H9 (cell line): ENCODE measurements at places on chromosomes 5 and 9. TPM values are rescaled to one million over a fixed set of nuclear protein-coding genes. Genes with fewer than 3 reads are reported as not detected.
A peak's percentile ranks its signal among the peaks of the same experiment; 100 is the strongest.

The ADGRD2 gene
- total RNA-seq = 1.2 and 1.5 TPM in 2 replicates

The ANGPTL2 gene
- total RNA-seq = 4.8 and 5.1 TPM in 2 replicates

DNA sequence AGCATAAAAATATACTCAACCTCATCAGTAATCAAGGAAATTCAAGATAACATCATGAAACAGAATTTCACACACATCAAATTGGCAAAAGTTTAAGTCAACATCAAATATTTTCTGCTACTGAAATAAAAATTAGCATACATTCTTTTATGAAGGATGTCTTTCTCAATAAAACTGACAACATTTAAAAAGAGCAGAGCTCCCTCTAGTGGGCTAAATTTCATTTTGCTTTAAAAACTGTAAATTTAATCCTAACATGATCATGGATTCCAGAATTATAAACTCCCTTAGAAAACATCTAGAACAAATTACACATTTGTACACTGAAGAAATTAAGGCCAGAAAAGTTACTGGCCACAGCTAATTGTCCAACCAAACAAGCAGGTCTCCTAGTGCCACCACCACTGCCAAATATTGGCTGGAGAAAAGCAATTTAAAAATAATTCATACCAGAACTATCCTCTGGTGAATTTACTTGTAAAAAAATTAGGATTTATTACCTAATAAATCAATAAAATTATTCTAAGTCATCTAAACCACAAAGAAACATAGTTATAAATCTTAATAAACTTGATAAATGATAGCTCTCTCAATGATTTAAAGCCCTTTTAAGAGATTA is 31.2 kb downstream of the DEPDC1B start:
- DNase-seq = no peak

The RELL2 gene
- total RNA-seq = 9.8 and 11.1 TPM in 2 replicates

The PRRX2 gene
- 3.9 and 4.2 TPM in 2 replicates for total RNA-seq

GRCh38 chr9:78033870-78034269 is 2.3 kb upstream of the GNAQ start:
- no peak for DNase-seq

GRCh38 chr5:1138445-1139245 is 26.8 kb upstream of the SLC12A7 start:
- DNase-seq = no peak

DNA sequence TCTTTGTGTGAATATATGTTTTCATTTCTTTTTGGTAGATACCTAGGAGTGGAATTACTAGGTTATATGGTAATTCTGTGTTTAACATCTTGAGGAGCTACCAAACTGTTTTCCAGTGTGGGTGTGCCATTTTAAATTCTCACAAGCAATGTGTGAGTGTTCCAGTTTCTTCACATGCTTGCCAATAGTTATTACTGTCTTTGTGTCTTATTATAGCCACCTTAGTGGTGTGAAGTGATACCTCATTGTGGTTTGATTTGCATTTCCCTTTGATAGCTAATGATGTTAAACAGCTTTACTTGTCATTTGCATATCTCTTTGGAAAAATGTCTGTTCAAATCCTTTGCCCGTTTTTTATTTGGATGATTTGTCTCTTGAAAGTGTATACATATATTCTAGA is 513.0 kb downstream of the TMEM38B start:
- DNase-seq = no peak

DNA sequence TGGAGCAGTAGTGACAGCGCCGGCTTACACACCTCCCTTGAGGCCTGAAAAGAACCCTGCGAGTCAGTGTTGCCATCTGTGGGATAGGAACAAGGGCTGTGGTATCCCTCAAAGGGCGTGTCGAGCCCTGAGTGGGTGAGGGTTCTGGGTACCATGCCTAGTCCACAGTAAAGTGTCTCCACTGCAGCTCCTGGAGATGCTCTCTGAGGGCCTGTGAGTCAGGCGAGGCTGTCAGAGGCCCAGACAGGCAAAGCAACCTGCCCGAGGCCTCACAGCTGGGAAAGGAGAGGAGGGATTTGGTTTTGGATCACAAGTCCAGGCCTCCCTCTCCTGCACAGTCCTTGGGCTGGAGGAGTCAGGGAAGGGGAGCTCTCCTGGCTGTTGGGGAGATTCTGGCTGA is 6.1 kb downstream of the PRRX2 start:
- no peak for DNase-seq

DNA sequence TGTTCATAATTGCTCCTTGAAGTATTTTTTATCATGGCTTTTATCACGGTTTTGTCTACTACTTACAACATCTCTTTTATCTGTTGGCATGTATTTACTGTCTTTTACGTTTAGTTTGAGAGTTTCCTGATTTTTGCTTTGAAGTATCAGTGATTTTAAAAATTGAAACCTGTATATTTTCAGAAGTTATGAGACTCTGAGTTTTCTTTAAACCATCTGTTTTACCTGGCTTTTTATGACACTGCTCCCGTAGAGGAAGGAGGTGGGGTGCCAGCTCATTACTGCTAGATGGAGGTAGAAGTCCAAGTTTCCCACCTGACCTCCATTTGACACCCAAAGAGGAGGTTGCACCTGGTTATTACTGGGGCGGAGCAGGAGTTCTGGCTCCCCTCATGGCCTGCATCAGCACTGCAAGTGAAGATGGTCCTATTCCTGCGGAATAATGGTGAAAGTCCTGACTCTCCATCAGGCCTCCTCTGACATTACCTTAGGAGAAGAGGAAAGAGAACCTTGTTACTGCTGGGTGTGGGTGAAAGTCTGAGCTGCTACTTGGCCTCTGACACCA is 10.0 kb upstream of the ZNF131 start:
- peak; percentile 59 for DNase-seq

The TCF7 gene
- 17.2 and 18.2 TPM in 2 replicates for total RNA-seq

DNA sequence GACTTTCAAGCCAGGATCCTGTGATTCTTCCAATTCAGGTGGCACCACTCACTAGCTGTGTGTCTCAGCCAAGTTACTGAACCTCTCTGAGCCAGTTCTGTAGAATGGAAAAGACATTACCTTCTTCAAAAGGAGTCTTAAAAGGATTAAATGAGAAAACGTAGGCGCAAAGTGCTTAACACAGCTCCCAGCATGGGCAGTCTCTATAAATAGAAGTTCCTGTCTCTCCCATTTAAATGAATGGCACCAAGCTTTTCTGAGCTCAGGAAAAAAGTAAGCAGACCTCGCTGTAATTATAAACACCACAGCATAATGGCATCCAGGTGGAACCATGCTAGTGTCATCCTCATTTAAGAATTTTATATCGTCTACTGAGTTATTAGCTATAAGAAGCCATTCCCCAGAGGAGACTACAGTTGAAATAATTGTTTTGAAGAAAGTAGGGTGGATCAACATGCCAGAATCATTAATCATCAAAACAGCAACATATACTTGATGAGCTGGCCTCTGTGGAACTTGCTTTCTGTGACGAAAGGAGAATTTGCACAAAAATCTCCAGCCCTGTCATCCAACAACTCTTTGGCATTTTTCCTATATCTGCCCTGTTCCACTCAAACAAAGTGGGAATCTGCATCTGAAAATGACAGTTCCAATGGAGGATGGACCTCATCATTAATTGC is 188.9 kb downstream of the SPOCK1 start:
- DNase-seq = no peak

DNA sequence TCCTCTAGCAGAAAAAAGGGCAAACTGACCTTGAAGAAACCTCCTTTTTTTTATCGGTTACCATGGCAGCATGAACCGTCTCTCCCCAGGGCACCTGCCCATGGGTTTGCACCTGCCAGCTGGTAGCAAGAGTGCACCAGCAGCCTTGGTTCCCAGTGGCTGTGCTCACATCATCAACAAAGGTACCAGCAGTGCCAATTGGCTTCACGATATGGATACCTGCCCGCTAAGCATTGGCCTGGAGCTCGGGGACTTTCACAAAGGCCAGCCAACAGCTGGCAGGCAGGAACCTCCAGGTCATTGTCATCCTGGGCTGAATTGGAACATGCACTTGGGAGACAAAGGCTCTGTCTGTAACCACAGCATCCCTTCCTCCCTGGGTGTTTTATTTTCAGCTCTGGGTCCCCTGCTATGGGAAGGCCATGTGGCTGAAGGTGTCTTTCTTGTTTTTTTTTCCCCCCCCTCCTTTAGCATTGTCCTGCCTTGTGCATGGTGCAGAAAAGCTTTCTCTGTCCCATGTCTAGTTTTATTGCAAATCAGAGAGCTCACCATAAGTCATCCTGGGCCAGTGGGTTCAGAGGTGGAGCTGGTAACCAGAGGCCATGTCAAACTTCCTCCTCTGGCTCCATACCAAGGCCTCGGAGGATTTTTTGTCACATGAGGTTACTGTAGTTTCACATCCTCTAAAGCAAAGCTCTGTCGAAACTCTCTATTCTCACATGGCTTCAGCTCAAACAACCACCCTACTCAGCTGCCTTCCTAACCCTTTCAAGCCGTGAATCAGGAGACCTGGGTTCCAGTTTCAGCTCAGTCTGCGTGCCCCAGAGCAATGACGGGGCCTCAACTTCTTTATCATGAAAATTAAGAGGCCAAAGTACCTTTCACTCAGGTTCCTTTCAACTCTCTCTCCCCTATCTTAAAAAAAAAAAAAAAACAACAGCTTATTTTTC is 145.5 kb upstream of the MAP3K1 start:
- peak; percentile 79 for DNase-seq

GRCh38 chr9:75651709-75652108 is 238.8 kb upstream of the PCSK5 start:
- DNase-seq = no peak

GRCh38 chr5:127571314-127572131 is 54.1 kb downstream of the PRRC1 start:
- DNase-seq = no peak

GRCh38 chr5:76855961-76856360 is 6.1 kb downstream of the S100Z start:
- no peak for DNase-seq

The SCGB3A1 gene
- total RNA-seq = not detected in 2 replicates

DNA sequence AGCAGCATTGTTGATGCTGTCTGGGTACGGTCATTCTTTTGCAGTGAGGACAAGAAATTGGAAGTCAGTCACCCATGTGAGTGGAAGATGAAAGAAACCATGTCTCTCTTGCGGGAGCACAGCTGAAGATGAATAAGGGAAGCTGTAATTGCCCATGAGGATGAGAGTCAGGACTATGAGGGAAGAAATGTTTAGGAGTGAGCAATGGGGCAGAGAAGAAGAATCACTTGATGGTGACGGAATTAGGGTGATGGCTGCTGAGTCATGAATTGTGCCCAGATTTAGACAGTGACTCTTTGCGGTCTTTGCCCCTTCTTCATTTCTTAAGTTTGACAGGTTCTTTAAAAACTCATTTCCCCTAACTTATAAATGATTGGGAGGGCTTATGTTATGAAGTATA is 183.3 kb downstream of the MAST4 start:
- no peak for DNase-seq

The LRRTM2 gene
- not detected in 2 replicates for total RNA-seq

DNA sequence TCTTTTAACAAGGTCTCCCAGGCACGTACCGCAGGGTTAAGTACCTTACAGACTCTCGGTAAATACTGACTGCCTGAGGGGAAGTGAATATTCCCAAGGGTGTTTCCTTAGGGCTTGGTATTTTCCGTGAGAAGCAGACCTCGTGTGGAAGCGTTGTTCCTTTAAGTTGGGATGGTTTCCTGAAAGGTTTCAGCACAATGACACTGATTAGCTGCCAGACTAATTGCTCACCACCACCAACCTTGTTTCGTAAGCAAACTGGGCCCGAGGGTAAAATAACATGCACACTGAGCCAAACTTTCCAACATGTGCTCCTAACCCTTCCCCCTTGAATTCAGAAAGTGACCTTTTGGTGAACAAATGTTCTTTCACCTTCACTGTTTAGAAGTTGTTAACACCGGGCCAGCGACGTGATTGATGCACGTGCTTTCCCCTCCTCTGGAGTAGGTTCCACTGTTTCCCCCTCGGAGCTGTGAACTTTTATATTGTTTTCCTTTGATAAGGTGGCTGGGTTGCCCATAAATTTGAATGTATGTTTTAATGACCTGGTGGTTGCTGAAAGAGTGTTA is 128.1 kb upstream of the RPS23 start:
- no peak for DNase-seq

DNA sequence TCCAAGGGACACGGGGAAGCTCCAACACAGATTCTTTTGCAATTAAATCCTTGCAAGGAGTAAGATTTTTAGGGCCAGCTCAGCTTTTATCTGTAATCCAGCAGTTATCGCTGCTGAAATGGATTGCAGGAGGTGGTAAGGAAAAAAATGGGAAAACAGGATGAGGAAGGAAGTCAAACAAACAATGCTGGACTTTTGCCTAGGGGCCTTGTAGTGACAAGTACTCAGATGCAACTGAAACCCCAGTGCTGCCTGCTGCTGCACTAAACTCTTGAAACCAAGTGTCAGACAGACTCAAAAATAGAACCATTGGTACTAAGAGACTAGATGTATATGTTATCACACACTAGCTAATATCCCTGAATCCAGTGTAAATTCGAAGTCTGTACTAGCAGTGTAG is 309.2 kb downstream of the CTNND2 start:
- no peak for DNase-seq

The SMIM33 gene
- not detected in 2 replicates for total RNA-seq

The FAT2 gene
- total RNA-seq = 0.15 and 0.18 TPM in 2 replicates

DNA sequence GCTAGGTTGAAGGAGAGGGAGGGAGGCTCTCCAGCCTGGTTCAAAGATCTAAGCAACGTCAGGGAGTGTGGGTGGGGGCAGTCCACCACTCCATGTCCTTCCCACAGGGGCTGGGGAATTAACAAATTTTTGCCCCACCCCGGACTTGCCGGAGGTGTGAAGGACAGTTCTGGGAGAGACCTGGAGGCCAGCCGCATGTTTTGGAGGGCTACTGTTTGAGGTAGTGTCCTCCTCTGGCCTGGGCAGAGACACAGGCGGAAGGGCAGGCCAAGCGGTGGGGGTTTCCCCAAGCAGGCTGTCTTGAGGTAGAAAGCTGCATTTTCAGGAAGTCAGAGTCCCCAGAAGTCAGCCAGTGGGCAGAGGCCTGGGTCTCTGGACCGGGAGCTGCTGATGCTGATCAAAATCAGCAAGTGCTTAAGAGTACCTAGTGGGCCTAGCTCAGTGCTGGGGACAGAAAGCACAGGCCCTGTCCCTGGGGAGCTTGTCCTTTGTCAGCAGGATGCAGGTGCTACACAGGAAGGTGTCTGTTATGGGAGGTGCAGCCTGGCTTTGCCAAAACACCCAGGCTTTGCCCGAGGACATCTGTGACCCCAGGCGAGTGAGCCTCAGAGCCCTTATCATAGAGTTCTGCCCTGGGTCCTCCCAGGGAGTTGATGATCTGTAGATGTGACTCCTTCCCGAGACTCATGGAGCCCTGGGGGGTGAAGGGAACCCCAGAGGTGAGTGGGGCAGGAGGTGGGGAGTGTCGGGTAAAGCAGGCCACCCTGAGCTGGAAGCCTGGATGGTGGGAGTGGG is 18.5 kb downstream of the JADE2 start:
- no peak for DNase-seq

- no peak for DNase-seq
Measured at GRCh38 chr9:106956971-106957370, 94.0 kb downstream of the ZNF462 start.

GRCh38 chr5:124180875-124181461 is 565.5 kb downstream of the ZNF608 start:
- DNase-seq = no peak

GRCh38 chr9:113477661-113478060 is 14.1 kb downstream of the RGS3 start:
- DNase-seq = no peak
